ENCODE measurements at places on chromosomes 12 and 14.
A peak's percentile ranks its signal among the peaks of the same experiment; 100 is the strongest.

DNA sequence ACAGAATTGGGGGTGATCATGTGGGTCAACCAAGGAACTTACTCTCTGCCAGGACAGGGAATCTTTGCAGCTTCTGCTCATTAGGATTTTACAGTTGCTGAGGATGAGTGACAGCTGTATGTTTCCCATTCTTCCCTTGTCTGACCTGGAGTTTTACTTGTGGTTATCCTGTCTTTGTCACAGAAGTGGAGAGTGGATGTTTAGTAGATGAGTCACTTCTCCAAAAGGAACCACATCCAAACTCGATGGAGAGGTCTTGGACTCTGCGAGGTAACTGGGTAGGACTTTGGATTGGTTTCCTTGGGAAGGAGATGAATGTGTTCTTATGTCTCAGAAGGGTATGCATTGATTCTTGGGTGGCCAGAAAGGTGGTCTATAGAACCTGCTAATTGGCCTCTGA is 53.8 kb upstream of the USP44 start:
- DNase-seq, result no peak

DNA sequence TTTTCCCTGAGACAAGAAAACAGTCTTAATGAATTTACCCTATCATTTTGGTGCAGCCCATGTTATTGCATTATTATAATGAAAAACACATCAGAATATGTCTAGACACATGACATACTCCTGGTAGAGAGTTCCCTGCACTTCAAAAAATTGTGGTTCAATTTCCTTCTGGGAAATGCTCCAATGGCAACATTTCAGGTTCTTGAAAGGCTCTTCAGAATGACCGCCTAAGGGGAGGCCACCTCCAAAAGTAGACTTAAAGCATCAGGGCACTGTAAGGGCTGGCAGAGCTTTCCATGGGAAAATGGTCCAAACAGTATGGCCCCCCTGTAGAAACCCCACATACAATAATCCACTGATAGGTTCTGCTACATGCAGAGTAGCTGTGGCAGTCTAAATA is 110.7 kb downstream of the SLC25A21 start:
- DNase-seq, result no peak

DNA sequence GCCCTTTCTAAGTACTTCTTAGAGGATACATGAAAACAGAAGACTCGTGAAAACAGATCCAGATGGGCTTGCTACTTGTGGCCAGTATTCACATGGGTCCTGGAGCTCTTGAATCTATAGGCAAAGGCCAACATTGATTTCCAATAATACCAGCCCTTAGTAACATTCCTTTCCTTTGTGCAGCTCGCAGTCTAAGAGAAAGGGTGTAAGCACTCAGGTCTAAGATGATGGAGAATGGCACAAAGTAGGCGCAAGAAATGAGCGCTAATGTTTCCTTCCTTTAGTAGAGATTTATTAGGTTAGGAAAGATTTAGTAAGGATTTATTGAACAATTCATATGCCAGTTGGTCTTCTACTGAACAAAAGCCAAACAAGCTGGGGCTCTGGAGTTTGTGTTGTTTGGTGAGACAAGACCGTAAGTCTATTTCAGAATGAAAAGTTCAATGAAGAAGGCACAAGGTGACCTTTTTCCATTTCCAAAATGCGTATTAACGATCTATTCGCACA is 525 bp downstream of the RNU6-8 start:
- no peak for DNase-seq

- peak; percentile 90 for DNase-seq
These were observed at the start of gene RNF31 for GRCh38 chr14:24146978-24147760. RNF31 (plus strand) TSS chr14:24147498; CDS start chr14:24147699, 201 bp downstream.

- no peak for DNase-seq
These were observed 2.9 kb upstream of the EPYC start for GRCh38 chr12:91007531-91008290.
